ENCODE measurements at places on chromosomes 1 and 21. TPM values are rescaled to one million over a fixed set of nuclear protein-coding genes. Genes with fewer than 3 reads are reported as not detected.

Gene S100A3
- total RNA-seq, result 115 TPM

Gene CFHR1
- total RNA-seq, result 0.15 TPM

Gene MROH7
- not detected for total RNA-seq

Gene TFF3
- total RNA-seq, result not detected

Gene PLA2G2D
- total RNA-seq, result not detected

Gene ZNF124
- 4.7 TPM for total RNA-seq

Gene KIAA1614
- total RNA-seq, result 0.79 TPM

Gene KIF17
- total RNA-seq, result 2.4 TPM

Gene CELSR2
- 3.7 TPM for total RNA-seq

Gene SYPL2
- total RNA-seq, result 0.12 TPM

Gene AMY1A
- not detected for total RNA-seq

Gene RAB7B
- 1.1 TPM for total RNA-seq

Gene UBL4B
- total RNA-seq, result not detected

Data from A549 treated with Hydrocortisone at 1 μM for 4 hours (cell line).